ENCODE measurements at places on chromosomes 5 and 9.

DNA sequence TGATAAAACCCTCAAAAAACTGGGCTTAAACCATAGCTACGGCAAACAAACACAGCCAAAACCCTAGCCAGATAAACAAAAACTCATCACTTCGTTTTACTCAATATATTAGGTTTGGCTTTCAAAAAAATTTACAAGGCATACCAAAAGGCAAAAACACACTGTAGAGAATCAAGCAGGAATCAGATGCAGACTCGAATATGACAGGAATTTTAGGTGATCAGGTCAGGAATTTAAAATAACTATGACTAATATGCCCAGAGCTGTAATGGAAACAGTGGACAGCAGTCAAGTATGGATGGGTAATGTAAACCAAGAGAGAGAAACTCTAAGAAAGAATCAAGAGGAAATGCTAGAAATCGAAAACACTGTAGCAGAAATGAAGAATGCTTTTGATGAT is 26.5 kb upstream of the DOCK2 start:
- DNase-seq = no peak

DNA sequence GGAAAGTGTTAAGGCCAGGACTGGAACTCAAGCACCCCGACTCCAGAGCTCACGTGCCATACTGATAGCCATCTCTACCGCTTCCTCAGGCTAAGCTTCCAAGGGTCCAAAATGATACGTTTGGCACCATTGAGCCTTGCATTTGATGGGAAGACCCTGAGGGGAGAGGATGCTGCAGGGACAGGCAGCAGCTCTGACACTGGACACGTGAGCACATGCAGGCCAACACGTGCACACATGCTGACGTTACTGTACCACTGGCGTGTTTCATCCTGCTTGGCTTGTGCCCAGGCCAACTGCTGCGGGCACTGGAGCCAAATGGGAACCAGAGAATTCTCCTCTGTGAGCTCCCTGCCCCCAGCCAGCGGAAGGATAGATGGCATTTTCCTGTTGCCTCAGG is 5.2 kb downstream of the FAT2 start:
- no peak for DNase-seq

DNA sequence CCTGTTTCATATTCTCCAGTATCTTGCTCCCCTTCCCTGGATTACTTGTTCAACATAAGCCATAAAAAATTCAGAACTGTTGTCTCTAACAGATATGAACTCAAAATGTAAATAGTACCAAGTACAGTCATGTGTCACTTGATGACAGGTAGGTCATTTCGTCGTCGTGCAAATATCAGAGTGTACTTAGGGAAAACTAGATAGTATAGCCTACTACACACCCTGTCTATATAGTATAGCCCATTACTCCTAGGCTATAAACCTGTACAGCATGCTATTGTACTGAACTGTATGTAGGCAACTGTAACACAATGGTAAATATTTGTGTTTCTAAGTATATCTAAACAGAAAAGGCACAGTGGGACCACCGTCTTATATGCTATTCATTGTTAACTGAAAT is 39.1 kb downstream of the SMIM15 start:
- no peak for DNase-seq

DNA sequence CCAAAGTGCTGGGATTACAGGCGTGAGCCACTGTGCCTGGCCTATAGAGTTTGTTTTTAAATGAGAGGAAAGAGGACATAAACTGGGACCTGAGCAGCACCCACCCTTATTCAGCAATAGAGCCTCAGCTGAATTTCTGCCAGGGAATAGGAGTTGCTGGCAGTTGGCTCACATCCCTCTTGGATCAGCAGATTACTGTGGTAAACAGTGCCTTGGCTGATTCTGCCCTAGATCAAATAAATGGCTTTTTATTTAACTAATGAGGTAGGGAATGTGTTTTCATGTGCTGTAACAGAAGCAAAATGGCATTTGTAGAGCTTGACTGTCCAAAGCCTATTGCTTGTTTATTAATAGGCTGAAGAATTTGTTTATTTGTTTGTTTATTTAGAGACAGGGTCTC is 2.1 kb downstream of the ARHGEF37 start:
- DNase-seq = no peak

GRCh38 chr5:3994628-3995027 is 399.0 kb downstream of the IRX1 start:
- DNase-seq = no peak

DNA sequence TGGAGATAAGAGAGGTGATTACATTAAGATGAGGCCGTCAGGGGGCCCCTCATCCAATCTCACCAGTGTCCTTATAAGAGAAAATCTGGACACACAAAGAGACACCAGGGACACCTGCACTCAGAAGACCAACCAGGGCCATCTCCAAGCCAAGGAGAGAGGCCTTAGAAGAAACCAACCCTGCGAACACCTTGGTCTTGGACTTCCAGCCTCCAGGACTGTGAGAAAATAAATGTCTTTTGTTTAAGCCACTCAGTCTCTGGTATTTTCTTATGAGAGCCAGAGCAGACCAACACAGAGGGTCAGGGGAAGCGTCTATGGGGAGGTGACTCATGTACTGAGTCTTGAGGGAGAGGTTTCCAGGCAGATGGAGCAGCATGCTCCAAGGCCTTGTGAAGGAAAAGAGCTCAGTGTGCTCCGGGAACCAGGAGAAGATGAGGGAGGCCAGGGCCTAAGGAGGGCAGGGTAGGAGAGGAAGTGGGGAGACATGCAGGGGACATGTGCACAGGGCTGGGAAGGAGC is 5.4 kb downstream of the PHYKPL start:
- DNase-seq = no peak
